ENCODE measurements at places on chromosomes 6 and 20.

DNA sequence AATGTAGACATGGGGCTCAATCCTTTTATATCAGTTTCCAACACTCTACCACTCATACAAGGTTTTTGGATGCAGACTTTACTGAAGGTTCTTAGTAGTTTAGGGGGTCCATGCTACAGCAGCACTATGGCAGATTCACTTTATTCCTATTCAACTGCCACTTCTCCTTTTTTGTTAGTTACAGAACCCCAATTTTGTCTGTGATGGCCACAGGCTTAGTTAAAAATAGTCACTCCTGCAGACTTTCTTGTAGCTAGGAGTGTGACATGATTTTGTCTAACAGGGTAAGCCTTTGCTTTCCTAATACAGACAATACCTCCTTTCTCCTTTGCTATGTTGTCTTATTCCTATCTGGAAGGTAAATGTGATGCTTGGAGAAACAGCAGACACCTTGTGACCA lies 90.0 kb upstream of the SLC24A3 start:
- DNase-seq = no peak

DNA sequence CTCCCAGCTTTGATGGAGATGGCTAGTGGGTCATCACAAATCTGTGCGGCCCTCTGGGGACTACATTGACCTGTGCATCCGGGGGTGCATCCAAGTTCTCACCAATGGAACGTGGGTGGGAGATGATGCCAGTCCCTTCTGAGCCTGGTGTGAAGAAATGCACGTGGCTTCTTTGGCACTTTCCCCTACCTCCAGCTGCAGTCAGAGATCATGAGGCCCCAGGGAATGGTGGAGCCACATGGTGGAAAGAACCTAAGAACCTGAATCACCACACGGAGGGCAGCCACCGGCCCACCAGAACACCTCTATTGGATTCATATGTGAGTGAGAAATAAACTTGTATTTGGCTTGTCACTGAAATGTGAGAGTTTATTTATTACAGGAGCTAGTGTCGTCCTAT lies 9.9 kb upstream of the CDKN1A start:
- no peak for DNase-seq

- DNase-seq = no peak
Observed at GRCh38 chr20:18030020-18030419, 27.7 kb downstream of the OVOL2 start.

DNA sequence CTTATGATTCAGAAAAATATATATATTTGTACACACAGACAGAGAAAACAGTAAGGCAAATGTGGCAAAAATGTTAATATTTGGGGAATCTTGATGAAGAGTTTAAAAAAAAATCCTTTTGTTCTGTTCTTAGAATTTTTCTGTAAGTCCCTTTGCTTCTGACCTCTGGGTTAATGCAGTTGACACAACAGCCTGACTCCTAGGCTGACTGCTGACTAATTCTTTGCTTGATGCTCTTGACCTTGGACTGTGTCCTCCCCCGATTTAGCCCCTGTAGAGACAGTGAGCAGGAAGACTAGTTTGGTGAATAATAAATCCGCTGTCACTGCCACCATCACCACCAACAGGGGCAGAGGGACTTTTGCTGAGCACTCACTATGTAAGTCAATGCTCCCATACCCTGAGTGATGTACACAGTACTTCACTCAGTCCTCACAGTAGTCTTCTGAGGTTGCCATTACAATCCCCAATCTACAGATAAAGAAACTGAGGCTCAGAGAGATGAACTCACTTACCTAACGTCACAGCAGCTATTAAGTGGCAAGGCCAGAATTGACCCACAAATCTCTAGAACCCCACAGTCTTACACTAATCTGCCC lies 71.7 kb downstream of the SNX5 start:
- no peak for DNase-seq

GRCh38 chr6:75211920-75212590 lies 6.2 kb upstream of the COL12A1 start:
- DNase-seq = no peak

GRCh38 chr6:170049641-170050561 lies 241.0 kb downstream of the DLL1 start:
- no peak for DNase-seq

DNA sequence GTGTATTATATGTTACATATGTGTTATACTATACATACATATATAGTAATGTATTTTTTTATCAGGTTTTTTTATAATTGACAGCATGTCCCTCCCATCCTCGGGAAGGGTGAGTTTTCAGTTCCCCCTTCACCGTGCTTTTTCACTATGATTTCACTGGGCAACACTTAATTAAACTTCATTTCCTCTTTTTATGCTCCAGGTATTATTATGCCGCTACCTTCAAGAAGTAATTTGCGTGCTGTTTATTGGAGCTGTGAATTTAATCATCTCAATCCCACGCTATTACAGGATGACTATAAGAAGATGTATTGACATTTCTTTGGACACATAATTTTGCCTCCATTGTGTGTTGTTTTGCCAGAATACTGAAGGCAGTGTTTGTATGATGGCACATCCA lies 228.6 kb downstream of the SAMD5 start:
- no peak for DNase-seq

Measured in naive B cell (primary cell).